ENCODE measurements at places on chromosomes 16 and 17.

GRCh38 chr17:46983782-46984181 is 4.7 kb upstream of the RPRML start:
- DNase-seq: no peak

DNA sequence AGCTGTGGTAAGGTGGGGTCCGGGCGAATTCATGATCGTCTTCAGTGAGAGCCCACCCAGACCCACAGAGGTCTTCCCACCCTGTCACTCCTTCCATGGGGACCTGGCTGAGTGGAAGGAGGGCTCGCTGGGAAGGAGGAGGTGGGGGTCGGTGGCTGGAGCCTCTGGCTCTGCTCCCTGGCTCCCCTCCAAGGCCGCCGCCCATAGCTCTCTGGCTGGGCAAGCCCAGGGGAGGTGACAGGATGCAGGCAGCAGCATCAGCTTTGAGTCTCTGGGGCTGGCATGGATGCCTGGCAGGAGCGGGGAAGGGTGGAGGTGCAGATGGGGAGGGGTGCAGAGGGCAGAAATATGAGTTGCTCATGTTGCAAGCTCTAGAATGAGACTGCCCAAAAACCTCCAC is 147.0 kb downstream of the ENGASE start:
- no peak for DNase-seq

- no peak for DNase-seq
Observed at GRCh38 chr16:79186196-79186595, 414.3 kb downstream of the MAF start.

DNA sequence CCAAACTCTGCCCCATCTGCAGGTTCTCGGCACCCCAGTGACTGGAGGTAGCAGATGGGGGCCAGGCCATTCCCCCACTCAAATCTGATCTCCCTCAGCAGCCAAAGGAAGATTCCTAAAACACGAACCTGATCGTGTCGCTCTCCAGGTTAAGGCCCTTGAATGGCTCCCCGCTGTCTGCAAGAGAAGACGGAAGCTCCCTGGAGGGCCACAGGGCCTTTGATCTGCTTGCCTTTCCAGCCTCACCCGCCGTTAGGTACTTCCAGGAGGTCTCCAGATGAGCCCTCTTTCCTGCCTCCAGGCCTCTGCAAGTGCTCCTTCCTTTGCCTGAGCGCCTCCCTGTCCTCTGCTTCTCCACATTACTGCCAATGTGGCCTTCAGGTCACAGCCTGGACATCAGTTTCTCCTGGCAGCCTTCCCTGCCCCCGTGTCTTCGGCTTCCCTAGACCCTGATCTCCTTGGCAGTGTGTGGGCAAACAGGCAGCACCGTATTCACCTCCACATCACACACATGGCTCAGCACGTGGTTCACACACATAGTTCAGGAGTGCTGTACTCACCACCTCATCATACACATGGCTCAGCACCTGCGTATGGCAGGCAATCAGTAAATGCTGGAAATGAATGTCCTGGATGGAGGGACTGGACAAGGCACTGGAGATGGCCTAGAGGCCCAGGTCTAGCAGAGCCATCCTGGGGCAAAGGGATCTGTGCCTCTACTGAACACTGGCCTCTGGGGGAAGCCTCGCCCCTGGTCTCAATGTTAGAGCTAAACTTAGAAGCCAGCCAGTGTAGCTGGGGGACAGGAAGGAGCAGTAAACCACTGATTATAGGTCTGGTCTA is 26.4 kb upstream of the MRPS23 start:
- no peak for DNase-seq

DNA sequence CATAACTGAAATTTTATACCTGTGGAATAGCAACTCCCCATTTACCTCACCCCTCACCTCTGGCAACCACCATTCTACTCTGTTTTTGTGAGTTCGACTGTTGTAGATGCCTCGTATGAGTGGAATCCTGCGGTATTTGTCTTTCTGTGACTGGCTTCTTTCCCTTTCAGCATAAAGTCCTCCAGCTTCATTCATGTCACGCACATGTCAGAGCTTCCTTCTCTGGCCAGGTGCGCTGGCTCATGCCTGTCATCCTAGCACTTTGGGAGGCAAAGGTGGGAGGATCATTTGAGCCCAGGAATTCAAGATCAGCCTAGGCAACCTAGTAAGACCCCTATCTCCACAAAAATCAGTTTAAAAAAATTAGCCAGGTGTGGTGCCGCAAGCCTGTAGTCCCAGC is 278.4 kb downstream of the PARN start:
- DNase-seq: no peak

DNA sequence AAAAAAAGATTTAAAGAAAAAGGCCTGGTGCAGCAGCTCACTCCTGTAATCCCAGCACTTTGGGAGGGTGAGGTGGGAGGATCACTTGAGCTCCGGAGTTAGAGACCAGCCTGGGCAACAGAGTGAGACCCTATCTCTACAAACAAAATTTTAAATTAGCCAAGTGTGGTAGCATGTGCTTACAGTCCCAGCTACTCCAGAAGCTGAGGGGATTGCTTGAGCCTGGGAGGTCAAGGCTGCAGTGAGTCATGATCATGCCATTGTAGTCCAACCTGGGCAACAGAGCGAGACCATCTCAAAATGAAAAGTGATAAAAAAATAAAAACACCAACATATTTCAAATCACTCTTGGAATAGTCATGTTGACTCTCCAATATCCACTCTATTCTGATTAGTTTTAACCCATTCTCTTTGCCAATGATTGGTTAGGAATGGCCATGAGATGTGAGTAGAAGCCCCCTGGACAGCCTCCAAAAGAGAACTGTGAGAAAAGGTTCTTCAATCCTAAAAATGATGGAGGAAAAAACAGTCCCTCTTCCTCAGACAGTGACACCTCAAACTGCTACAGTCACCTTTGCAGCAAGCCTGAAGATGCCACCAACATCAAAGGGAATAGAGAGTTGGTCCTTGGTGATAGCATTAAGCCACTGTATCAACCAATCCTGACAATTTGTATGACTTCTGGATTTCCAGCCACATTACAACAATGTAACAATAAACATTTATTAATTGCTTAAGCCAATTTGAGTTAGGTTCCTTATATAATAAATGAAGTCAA is 2.9 kb upstream of the KANSL1 start:
- no peak for DNase-seq

DNA sequence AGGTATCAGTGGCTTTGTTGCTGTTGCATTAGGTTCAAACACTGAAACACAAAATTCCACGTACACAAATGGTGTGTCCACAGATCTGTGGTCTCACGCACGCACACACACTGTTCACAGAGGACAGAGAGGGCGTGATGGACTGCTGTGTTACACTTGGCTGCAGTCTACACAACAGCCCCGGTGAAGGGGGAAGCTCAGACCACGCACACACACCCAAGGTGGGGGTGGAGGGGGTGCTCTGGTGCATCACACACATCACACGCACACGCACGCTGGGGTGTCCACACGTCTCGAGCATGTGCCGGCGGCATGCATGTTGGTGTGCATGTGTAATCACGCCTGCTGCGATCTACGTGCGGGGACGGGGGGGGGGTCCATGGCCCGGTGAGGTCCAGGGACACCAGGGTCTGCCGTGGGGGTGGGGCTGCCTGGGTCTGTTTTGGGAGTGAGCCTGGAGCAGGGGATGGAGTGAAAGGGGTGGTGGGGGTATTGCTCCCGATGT is 7.3 kb downstream of the HSD3B7 start:
- no peak for DNase-seq

DNA sequence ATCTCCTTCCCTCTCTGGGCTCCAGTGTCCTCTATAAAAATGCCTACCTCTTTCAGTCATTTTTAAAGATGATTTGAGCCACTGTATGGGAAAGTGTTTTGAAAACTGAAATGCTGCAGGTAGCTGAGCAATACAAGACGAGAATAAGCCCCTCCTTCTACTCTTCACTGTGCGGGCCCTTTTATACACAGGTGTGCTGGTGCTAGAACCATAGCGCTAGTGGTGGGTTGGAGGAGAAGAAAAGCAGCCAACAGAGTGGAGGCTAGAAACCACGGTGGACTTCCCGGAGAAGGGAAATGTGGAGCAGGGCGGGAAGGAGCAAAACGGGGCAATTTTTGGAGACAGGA is 58.2 kb upstream of the DLX4 start:
- DNase-seq: no peak

GRCh38 chr17:61468263-61468907 is 16.2 kb downstream of the TBX4 start:
- DNase-seq: no peak

DNA sequence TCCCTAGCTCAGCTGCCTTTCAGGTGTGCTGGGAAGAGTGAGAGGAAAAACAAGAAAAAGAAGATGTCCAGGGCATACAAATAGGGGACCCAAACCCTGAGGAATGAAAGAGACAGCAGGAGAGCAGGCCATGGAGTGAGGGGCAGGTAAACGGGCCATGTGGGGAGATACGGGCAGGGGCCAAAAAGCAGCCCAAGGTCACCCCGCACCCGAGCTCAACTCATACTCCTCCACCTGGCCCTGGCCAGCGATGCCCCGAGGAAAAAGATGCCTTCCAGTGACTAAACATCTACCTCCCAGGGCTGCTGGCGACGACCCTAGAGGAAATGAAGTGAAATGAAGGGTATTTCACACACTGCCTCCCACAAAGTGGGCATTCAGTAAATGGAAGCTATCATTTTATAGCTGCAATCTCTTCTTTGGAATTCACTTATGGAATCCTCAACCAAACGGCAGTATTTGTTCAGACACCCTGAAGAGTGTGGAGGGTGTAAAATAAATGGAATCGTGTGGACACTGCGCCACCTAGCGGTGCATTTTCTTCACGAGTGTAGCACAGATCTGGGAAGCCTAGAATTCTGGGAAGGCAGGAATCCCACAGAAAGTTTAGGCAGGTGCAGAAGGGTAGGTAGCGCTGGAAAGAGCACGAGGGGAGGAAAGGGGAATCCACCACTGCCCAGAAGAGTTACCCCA is 14.9 kb downstream of the ELAC2 start:
- DNase-seq: peak; percentile 75

- no peak for DNase-seq
Observed at GRCh38 chr16:55436587-55436986, 42.4 kb upstream of the MMP2 start.

GRCh38 chr17:74011966-74012365 is 191.5 kb upstream of the RPL38 start:
- no peak for DNase-seq

DNA sequence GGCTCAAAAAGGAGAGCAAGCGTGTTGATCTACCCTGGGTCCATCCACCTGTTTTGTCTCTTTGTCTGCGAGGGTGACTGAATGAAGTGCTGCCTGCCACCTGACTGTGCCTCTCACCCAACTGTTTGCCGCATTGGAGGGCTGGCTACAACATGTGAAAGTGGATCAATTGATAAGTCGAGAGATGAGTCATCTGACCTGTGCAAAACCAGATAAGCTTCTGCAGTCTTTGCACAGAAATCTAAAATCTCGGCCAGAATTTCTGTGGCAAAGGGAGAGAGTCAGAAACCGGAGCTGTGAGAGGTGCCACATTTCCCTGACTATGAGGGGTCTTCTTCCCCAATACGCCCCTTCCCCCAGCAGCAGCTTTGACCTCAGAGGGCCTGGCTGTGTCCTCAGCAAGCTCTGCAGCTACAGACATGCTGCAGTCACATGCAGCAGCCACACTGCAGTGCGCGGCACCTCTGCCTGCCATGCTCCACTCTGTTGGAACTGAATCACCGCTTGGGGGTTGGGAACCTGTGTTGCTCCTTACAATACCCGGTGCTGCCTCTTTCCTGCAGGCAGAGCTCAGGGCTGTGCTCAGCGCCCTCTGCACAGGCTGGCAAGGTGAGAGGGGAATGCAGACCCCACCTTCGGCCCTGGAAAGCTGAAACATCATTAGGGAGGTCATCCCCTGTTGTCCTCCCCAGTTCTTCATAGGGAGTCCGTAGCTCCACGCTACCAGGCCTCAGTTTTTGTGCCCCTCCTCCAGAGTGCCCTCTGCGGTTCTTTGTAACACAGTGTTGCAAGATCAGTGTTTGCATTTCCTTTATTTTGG is 16.2 kb upstream of the HAS3 start:
- no peak for DNase-seq

GRCh38 chr17:47776330-47777197 is 43.5 kb downstream of the TBX21 start:
- DNase-seq: peak; percentile 46

DNA sequence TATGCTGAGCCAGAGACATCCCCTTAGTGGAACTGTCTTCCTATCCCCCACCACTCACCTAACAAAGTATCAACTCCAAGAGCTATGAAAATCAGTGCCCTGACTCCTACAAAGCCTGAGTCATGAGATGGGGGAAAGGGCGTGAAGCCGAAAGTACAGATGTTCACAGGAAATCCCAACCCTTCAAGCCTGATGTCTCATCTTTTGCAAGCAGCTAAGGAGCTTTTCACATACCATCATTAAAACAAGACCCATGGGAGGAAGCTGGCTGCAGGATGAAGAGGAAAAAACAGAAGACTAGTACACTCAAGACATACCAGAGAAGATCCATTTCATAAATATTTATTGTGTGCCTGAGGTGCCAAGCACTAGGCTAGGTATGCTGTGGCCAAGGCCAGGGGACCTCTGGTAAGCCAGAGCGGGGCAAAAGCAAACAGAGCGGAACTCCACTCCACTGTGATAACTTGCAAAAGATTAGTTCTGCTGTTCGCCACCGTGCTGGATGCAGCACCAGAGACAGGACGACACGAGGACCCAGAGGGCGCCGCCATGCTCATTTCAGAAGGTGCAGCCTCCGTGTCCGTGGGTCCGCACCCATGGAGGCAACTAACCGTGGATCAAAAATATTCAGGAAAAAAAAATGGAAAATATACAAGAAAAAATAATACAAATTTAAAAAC is 4.5 kb upstream of the MNT start:
- DNase-seq: no peak

GRCh38 chr17:28466521-28467048 is 6.9 kb upstream of the SLC13A2 start:
- no peak for DNase-seq

- DNase-seq: no peak
Observed at GRCh38 chr16:12318661-12319427, 342.3 kb downstream of the SNX29 start.

DNA sequence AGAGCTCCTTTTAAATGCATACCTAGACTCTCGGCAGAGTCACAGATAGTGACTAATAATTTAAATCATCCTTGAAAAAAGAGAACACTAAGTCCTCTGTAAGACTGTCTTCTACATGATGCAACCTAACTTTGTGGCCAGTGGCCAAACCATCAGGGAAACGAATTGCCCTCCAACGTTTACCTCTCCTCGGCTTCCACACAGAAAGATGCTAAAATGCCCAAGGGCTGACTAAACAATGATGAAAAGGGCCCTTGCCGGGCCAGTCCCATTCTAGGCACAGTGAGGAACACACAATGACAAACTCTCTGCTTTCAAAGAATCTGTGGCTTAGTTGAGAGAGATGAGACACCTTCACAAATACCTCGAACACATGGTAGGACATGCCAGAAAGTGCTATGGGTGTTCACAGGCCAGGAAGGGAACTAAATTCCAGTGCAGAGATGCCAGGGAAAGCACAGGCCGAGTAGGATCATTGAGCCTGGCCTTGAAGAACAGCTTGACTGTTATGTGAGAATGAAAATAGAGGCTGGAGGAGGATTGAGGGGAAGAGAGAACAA is 35.3 kb upstream of the PITPNM3 start:
- DNase-seq: no peak

GRCh38 chr17:5943232-5943631 is 126.9 kb upstream of the WSCD1 start:
- DNase-seq: no peak
